CD8-positive, alpha-beta T cell (primary cell): ENCODE measurements at places on chromosomes 11 and 22.

GRCh38 chr11:2708757-2709281 is 9.0 kb upstream of the KCNQ1OT1 start:
- DNase-seq, result no peak

DNA sequence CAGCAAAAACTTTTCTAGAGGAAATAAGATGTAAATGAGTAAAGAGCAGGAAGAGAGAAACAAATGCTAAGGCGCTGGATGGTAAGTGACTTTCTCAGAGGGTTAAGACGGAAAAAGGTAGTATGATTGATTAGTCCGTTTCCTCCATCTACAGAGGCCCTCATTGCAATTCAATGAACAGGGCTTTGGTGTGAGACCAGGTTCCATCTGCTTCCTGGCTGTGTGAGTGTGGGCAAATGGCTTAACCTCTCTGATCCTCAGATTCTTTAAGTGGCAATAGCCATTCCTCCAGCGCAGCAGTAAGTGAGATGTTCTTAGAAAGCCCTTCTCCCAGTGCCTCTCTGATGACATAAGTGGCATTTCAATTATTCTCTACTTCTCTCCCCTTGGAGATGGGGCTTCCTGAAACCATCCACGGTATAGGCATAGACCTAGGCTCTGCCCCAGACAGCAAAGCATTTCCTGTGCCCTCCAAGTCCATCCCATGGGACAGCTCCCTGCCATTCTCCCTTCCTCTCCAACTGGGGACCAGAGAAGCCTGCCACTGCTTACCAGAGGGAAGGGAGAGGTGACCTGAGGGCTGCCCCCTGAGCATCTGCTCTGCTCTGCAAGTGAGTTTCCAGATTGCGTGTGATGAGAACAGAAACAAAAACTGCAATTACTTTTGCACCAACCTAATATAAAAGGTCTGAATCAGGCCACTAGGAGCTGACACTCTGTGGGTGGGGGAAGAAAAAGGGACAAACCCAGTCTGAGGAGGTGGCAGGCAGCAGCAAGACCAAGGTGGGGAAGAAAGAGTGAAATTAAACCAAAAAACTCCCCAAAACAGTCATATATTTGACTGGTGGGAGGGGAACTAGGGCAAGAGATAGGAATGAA is 12.7 kb upstream of the CD44 start:
- DNase-seq, result peak; percentile 48

- no peak for DNase-seq
Measured at GRCh38 chr22:46586531-46587011, 33.6 kb upstream of the GRAMD4 start.

DNA sequence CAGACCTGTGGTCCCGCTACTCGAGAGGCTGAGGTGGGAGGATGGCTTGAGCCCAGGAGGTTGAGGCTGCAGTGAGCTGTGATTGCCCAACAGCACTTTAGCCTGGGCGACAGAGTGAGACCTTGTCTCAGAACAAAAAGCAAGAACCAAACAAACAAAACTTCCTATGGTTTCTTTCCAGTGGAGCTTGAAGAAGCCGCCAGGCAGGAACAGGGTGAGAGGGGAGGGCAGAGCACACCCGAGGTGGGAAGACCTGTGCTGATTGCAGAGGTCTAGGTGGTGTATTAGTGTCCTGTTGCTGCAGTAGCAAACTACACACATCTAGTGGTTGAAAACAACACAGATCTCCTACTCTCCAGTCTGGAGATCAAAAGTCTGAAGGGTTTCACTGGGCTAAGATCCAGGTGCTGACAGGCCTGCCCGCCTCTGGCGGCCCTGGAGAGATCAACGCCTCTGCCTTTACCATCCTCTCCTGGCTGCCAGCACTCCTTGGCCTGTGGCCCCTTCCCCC is 10.5 kb downstream of the ARHGEF17 start:
- DNase-seq, result no peak

GRCh38 chr22:28674121-28674563 is 5.5 kb downstream of the TTC28 start:
- no peak for DNase-seq

- DNase-seq, result no peak
Measured at GRCh38 chr11:6568191-6568918, 35.1 kb downstream of the RRP8 start.
